ENCODE measurements at places on chromosomes 3 and 15. TPM values are rescaled to one million over a fixed set of nuclear protein-coding genes. Genes with fewer than 3 reads are reported as not detected.

The ALCAM gene
- 89.5 TPM for polyA plus RNA-seq

The TTLL13 gene
- 0.04 TPM for polyA plus RNA-seq

The SEC61A1 gene
- polyA plus RNA-seq: 510 TPM

The CYP1A2 gene
- polyA plus RNA-seq: not detected

The PCOLCE2 gene
- 0.78 TPM for polyA plus RNA-seq

The TTBK2 gene
- 3.3 TPM for polyA plus RNA-seq

The PXK gene
- polyA plus RNA-seq: 38.9 TPM

The TM4SF18 gene
- polyA plus RNA-seq: 0.29 TPM

The TMEM207 gene
- not detected for polyA plus RNA-seq

- DNase-seq: no peak
These were observed 88.3 kb downstream of the ITPR1 start for GRCh38 chr3:4581498-4581897.

- DNase-seq: no peak
These were observed 86.6 kb downstream of the NR2F2 start for GRCh38 chr15:96416934-96417759.

GRCh38 chr3:120263792-120264191 lies 21.2 kb downstream of the GPR156 start:
- no peak for DNase-seq

DNA sequence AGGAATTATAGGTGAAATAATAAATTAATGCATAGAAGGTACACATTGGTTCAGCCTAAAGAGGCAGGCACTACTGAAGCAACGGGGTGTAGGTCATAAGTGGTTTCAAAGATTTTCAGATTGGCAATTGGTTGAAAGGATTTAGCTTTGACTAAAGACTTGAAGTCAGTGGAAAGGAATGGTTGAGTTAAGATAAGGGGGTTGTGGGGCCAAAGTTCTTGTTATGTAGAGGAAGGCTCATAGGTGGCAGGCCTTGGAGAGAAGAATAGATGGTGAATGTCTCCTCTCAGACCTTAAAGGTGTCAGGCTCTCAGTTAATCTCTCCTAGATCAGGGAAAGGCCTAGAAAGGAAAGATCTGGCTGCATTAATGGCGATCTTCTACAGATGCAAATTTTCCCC lies 209.8 kb downstream of the ATP10A start:
- DNase-seq: no peak

DNA sequence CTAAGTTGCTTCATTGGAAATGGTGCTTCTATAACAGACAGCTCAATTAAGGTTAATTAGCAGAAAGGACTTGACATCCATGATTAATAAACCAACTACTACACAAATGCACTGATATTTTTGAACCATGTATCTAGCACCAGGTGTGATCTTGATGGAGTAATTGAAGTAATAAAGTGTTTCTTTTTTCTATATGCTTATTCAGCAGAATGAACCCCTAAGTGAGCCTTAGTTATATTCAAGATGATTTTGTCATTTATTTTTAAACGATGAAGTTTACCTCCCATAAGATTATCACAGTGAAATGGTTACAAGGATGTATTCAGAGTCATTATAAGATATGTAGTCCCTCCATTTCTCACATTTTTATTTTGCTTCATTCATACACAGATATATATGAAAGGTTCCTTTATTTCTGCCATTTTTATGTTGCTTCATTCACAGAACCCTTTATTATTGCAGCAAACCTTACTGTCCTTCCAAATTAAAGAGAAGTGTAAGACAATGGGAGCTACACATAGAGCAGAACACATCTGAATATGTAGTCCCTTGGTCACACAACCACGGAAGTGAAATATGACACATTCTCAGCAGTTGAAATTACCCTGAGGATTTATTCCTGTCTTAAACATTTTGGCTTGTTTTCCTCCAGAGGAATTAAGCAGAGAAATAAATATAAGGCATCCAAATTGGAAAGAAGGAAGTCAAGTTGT lies 295.0 kb downstream of the RAP2B start:
- DNase-seq: no peak

- no peak for DNase-seq
These were observed 120.1 kb upstream of the WNT5A start for GRCh38 chr3:55607175-55607574.

DNA sequence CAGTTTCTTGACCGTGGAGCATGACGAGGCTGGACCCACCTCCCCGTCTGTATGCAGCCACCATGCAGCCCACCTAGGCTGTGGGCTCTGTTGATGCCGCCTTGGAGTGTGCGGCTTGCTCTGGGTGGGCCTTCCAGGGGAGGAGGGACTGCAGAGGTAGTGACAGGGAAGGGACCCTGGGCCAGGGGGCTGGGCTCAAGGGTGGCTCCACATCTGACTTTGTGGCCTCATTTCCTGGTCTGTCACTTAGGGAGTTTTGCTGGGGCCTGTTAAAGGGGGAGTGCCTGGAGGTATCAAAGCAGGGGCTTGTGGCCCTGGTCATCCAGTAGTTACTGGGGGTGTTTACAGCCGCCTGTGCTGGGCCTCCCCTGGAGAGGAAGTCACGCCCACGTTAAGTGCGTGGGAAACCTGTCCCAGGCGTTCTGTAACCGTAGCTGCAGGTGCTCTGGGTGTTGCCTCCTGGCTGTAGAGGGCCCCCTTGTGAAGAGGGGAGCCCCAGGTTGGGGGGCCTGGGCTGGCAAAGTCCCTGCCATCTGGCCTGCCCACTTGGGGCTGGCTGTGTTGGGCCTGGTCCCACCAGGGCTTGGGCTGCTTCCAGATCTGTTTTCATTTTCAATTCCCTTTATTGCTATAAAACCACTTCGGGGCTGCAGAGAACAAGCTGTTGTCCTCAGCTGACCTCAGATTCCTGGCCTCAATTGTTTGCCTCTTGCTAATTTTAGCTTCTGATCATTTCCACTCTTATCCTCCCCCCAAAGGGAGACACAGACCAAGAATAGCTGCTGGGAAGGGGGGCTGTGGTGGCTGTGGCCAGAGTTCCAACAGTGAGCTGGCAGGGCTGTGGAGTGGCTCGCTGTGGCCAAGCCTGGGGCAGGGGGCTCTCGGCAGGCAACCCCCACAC lies 26.5 kb downstream of the KLF13 start:
- peak; percentile 81 for DNase-seq

GRCh38 chr3:12884186-12884680 lies 42.9 kb upstream of the RPL32 start:
- DNase-seq: no peak

DNA sequence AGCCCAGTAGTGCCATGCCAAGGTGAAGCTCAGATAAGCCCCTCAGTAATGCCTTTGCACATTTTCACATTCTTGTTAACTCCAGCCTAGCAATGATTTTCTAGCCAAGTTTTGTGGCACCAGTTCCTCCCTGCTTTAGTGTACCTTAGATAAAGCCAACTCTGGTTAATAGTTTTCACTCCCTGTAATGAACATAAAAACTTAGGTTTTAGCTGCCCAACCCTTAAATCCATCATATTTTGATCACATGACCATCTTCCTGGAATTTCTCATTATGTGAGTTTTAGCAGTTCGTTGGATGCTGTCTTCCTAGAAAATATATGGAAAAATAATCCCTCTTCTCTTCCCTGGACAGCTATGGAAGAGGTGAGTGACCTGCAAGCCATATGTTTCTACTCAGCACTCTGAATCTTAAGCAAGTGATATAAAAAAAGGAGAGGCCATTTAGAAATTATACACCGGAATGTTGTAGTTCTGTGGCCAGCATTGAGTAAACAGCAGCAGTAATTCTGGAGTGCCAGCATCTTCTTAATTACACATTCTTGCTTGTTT lies 62.2 kb upstream of the P2RY1 start:
- DNase-seq: no peak

DNA sequence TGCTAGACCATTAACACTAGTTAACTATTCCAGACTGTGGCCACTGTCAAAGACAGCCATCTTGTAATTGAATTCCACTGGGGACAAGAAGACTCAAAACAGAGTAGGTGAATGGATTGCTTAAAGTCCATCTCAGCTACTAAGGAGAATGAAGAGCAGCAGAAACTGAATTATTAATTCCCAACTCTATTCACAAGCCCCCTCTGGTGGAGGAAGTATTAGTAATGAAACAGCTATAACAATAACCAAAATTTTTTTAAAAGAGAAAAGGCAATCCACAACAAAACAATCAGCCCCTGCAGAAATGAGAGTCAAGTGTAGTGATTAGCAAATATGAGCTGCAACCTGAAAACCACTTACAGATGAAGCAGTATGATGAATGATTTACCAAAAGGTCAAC lies 302.8 kb downstream of the FHIT start:
- DNase-seq: no peak

- DNase-seq: no peak
These were observed 56.3 kb downstream of the RASGRF1 start for GRCh38 chr15:79034284-79034683.

- DNase-seq: peak; percentile 63
These were observed 29.3 kb downstream of the RARRES1 start for GRCh38 chr3:158702815-158703481.

- no peak for DNase-seq
These were observed 377.1 kb upstream of the TBL1XR1 start for GRCh38 chr3:177574222-177574856.

- DNase-seq: no peak
These were observed 2.1 kb upstream of the SHISA5 start for GRCh38 chr3:48505968-48506504.

DNA sequence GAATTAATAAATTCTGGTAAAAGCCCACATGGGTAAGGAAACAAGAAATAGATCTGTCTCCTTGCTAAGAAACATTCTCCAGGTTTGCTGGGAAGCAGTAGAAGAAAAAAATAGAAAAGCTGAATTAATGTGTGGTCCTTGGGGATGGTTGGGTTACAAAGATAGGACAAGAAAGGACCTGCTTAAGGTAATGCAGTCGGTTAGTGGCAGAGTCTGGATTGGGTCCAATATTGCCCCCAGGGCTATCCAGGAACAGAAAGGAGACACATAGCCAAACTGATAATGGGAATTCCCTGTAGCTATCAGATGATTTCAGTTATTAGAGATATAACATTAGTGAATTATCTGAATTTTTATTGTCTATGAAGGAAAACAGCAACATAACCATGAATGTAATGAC lies 584.3 kb downstream of the ROBO1 start:
- DNase-seq: no peak

DNA sequence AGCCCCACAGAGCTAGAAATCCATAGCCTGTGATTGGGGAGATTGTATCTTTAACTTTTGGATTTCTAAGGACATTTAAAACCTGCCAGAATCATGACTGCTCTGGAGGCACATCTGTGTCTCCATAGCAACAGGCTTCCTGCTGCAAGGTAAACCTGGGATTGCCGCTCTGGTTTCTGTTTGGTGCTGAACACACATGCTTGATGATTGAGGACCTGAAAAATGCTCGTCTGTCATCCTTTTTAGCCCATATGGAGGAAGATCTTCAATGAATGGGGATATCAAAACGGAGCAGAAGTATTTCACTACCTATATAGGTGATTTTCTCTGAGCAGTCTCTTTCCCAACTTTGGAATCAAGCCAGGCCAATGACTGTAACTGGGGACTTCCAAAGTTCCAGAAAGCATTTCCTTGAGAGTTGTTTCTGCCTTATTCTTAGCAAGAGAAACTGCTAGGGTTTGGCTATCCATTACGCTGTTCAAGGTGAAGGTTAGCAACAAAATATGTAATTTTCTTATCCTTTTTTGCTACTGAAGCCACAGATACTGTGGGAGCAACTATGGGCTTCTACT lies 96.5 kb upstream of the TNIK start:
- DNase-seq: no peak

- no peak for DNase-seq
These were observed 38.5 kb upstream of the CPB1 start for GRCh38 chr3:148789146-148789545.

GRCh38 chr3:78459796-78460195 lies 1308.0 kb downstream of the ROBO1 start:
- no peak for DNase-seq

DNA sequence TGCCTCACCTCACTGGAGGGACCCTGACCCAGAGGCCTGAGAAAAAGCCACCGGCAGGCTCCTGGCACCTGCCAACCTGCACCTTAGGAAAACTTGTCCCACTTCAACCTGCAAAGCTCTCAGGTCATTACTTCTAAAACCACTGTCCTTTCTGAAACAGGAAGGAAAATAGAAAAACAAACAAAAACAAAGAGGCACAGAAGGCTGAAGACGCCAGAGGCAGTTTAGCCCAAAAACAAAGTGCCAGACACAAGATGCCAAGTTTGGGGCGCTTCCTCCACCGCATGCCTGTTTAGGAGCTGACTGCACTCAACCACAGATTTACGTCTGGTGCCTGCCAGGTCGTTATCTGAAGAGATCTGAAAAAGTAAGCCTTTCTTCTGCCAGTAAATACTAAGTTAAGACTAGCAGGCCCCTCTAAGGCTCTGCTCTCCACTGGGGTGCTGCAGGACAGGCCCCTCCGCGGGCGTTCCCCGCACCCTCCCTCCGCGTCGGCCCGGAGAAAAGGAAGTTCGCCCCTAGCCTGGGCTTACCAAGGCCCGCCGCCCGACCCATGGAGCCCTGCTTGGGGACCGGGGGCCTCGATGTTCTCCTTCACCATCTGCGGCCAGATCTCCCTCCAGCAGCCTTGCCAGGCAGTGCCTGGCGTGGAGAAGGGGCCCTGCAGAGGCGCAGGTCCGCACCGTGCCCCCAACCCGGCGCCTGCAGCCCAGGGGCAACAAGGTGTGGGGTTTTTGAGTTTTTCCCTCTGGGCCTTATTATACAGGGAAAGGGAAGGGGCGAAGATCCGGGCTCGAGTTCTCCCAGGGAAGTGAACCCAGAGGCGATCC lies 1.3 kb downstream of the GOLGA8A start:
- no peak for DNase-seq

GRCh38 chr3:13715167-13715954 lies 164.5 kb downstream of the WNT7A start:
- no peak for DNase-seq

DNA sequence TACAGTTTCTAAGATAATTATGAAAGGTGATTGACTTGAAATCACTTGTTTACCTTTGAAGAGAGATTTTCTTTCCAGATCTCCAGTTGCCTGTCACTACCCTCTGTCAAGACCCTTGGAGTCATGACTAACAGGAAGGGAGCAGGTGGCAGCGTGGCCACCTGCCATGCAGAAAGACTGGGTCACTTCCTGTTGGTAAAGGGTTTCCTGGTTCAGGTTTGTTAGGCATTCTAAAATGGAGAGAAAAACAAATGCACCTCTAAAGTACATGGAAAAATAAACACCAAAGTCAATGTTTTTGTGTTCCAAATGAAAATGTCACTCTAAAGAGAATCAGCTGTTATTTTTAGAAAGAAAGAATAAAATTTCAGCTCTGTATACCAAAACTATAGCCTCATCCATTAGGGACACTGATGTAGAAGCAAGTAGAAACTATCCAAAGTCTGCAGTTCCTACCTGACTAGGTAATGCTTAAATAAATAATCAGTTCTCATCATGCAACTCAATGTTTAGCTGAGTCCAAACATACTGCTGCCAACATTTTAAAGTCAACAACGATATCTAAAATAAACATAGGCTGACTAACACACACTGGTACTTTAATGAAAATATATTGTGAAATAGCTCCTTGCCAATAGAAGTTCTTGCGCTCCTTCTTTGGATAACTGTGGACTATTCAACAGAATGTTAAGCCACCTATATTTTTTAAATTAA lies 23.9 kb upstream of the TM4SF1 start:
- no peak for DNase-seq

DNA sequence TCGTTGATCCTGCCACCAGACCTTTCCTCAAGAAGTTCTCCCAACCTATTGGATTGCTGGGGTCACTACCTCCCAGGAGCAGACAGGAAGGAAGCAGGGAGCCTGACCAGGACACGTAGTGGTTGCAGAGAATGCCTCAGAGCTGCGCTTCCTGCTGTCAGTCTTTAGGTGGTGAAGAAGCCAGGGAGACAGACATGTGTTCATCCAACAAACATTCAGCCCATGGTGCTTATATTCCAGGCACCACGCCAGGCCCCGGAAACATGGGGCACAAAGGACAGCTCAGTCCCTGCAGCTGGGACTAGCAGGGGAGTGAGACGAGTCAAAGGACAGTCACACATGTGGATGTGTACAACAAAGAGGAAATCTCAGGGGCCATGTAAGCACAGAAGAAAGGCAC lies 26.0 kb upstream of the CORO2B start:
- no peak for DNase-seq
